ENCODE measurements at places on chromosomes 4 and X. TPM values are rescaled to one million over a fixed set of nuclear protein-coding genes. Genes with fewer than 3 reads are reported as not detected.

CSAG2 gene
- total RNA-seq = not detected

DRP2 gene
- 0.05 TPM for total RNA-seq

ZNF280C gene
- 1.4 TPM for total RNA-seq

YIPF6 gene
- total RNA-seq = 34.5 TPM

CASP3 gene
- 11.3 TPM for total RNA-seq

SPANXB1 gene
- not detected for total RNA-seq

ARSD gene
- 4.6 TPM for total RNA-seq

KLB gene
- total RNA-seq = 0.12 TPM

CPZ gene
- total RNA-seq = 1.2 TPM

GTPBP6 gene
- total RNA-seq = 51.9 TPM

C4orf50 gene
- total RNA-seq = 0.02 TPM

STK32B gene
- total RNA-seq = 1.4 TPM

GPR173 gene
- 0.50 TPM for total RNA-seq

ERAS gene
- total RNA-seq = not detected

GRCh38 chr4:7171191-7171900, 21.0 kb upstream of the SORCS2 start:
- DNase-seq = no peak

DNA sequence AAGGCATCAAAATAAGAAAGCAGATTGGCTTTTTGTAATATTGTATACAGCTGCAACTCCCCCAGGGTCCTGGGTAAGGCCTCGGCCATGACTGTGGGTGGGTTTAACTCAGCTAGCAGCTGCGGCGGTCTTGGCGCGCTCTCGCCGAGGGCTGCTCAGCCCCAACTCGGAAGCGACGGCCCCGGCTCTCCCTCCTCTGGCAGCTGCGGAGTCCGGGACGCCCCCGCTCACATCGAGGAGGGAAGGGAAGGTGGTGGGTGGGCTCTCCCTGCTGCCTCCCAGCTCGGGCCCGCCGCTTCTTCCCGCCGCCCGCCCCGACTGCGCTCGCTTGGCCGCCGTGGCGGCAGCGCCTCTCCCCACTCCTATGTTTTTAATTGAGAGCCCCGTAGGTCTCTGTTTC, 51.2 kb downstream of the GPR50 start:
- DNase-seq = no peak

GRCh38 chr4:47654972-47655693, 170.1 kb downstream of the ATP10D start:
- DNase-seq = no peak

DNA sequence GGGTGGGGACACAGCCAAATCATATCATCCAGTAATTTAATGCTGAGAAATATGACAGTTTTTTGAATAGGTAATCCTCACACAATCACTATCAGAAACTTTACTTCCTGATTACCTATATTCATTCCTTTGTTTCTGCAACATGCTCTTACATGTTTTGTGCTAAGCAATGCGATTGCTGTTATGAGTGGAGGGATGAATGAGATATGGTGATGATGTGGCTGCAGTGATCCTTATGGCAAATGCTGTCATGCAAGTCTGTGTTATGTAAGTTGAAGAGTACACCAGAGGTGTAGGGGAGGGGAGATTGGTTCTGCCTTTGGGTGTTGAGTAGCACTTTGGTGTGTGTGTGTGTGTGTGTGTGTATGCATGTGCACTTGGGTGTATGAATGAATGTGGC, 14.6 kb downstream of the HERC3 start:
- no peak for DNase-seq

DNA sequence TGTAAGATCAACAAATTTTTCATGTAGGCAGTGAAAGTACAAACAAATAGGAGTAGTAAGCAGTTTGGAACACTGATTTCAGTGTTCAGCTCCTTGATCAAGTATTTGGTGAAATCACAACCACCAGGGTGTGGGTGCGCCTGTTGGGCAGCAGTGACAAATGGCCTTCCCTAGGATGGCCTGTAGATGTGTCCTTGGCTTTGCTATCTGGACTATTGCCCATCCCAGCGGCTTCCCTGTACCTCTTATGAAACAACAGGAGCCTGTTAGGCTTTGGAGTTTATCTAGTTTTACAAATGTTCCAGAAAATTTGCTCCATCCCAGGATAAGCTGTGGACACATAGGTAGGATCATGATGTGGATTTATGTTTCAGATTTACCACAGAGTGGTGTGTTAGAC, 216.8 kb upstream of the FAT1 start:
- DNase-seq = no peak

- no peak for DNase-seq
Observed at GRCh38 chrX:150621652-150622051, 53.2 kb downstream of the MTM1 start.

DNA sequence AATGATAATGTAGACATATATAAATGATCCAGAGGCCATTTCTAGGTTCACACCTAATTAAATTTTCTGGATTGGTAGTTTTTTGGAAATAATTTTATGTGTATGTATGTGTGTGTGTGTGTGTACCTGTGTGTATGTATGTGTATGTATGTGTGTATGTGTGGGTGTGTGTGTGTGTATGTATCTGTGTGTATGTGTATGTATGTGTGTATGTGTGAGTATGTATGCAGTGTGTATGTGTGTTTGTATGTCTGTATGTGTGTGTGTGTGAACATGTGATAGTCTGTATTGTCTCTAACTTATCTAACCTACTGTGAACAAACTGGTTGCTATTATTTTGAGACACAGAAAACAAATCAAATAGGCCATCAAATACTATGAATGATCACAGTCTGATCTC, 152.6 kb downstream of the COL25A1 start:
- DNase-seq = no peak

- no peak for DNase-seq
Observed at GRCh38 chr4:47639531-47639930, 154.5 kb downstream of the ATP10D start.

- no peak for DNase-seq
Observed at GRCh38 chrX:38055170-38055847, 49.0 kb downstream of the SYTL5 start.

GRCh38 chrX:129445436-129445835, 77.9 kb downstream of the SMARCA1 start:
- DNase-seq = no peak

DNA sequence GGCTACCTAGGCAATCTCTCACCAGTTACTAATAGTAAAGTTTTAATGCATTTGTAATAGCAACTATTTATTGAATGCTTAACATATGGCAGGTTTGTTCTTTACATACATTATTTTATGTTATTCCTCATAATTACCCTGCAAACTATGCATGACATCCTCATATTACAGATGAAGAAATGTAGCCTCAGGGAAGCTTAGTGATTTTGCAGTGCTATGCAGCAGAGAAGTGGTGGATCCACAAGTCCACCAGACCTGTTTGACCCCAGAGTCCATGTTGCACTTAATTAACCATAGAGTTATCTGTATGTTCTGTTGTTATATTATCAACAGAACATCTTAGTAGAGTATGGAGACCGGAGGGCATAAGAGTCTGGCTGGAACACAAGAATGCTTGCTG, 78.7 kb downstream of the TRPC5 start:
- no peak for DNase-seq

GRCh38 chrX:74890676-74891430, 34.4 kb downstream of the NEXMIF start:
- DNase-seq = no peak

DNA sequence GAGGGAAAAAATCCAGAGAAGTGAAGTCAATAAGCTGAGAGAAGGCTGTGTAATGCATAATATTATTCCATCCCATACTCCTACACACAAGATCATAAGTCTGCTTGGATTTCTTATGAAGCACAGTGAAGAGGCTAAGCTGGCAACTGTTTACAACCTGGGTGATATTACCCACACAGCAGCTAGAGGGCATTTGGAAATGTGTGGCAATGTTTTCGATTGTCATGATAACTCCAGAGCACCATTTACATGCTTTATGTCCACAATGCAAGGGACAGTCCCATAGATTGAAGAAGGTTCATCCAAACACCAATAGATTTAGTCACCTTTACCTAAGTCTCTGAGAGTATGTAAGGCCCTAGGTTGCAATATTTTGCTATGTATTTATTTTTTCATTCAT, 412.2 kb downstream of the PPP3CA start:
- no peak for DNase-seq

DNA sequence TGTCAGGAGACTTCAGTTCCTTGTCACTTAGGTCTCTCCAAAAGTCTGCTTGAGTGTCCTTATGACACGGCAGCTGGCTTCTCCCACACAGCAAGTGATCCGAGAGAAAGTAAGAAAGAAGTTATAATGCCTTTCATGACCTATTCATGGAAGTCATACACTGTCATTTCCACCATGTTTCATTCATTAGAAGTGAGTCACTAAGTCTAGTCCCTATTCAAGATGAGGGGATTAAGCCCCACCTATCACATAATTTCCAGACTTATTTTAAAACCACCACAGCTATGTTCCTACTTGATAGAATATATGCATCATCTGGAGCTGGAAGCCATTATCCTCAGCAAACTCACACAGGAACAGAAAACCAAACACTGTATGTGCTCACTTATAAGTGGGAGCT, 25.2 kb upstream of the COL25A1 start:
- DNase-seq = no peak

- peak; percentile 46 for DNase-seq
Observed at GRCh38 chrX:119427024-119427794, 28.1 kb downstream of the SLC25A43 start.

- no peak for DNase-seq
Observed at GRCh38 chr4:115580901-115581300, 467.5 kb upstream of the NDST4 start.

- no peak for DNase-seq
Observed at GRCh38 chr4:107710493-107711459, 9.3 kb downstream of the PAPSS1 start.

DNA sequence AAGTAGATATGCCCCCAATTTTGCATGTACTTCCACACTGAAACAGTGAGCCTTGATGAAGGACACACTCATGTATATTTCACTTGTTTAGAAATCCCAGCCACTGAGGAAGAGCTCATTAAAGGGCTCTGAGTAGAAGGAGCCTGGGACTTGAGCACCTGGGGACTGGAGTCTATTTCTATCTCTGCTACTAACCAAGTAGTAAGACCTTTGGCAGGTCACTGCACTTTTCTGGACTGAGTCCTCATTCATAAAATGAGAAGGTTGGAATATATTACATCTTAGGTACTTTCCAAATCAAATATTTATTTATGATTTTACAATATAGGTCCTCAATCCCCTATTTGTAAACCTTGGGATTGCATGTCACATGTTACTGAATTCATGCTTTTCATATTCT, 78.2 kb upstream of the C4orf54 start:
- DNase-seq = no peak

GRCh38 chrX:3426552-3426951, 80.1 kb upstream of the MXRA5 start:
- no peak for DNase-seq

DNA sequence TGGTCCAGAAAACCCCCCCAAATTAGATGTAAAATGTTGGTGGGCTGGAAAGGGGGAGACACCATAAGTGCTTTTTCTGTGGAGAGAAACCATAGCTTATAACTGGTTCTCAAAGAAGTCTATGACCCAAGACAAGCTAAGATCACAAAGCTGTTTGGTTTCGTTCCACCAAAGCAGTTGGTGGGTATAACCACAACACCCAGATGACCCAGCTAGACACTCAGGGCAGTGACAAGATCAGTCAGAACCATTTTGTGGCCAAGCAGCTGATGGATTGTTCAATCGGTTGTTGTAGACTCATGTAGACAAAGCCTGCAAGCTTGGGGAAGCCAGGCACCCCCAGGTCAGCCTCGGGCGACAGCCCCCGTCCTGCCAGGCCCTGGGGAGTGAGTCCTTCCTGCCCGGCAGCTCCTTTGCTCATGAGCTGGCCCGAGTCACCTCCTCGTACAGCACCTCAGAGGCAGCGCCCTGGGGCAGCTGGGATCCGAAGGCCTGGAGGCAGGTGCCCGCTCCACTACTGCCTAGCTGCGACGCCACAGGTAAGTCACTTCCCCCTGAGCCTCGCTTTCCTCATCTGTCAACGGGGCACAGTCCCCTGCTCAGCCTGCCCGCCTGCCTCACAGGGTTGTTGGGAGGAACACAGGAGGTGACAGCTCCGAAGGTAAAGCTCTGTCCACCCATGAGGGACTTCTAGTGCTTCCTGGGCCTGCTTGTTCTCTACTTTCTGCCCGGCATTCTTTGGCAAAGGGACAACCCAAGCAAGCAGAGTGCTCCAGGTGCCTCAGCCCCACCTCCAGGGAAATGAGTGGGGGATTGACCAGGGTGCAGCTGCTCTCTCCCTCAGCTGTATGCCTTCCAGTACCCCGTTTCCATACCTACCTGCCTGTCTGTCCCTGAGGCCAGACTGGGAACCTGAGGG, 65.2 kb upstream of the MTM1 start:
- DNase-seq = no peak

DNA sequence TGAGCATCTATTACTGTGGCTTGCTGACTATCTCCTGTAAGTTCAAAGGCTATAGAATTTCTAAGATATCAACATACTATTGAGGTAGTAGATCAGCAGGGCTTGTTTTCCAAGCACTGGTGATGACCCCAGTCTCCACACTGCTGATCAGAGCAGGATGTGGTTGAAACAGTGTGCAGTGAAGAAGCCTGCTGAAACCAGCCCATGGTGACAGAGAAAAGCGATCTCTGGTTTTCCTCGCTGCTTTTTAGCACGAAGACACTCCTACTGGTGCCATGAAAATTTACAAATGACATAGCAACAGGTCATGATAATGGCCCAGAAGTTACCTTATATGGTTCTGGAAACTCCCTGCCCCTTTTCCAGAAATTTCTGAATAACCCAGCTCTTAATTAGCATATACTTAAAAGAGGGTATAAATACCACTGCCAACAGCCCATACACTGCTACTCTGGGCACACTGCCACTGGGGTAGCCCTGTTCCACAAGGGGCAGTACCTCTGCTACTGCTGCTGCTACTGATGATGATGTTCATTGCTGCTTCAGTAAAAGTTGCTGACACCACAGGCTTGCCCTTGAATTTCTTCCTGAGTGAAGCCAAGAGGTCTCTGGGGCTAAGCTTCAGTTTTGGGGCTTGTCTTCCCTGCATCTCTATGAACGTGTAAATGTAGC, 1689.5 kb upstream of the PCDH10 start:
- no peak for DNase-seq

- DNase-seq = peak; percentile 38
Observed at GRCh38 chr4:162408309-162408708, 244.5 kb upstream of the FSTL5 start.

GRCh38 chr4:112234952-112235609, 3.5 kb downstream of the AP1AR start:
- DNase-seq = no peak

- no peak for DNase-seq
Observed at GRCh38 chr4:185734214-185734613, 77.8 kb downstream of the SORBS2 start.

GRCh38 chr4:110516106-110516922, 40.4 kb downstream of the ENPEP start:
- DNase-seq = peak; percentile 50

GRCh38 chr4:139374251-139374650, 72.0 kb upstream of the NDUFC1 start:
- DNase-seq = no peak

GRCh38 chrX:139120760-139121159, 409.2 kb upstream of the FGF13 start:
- DNase-seq = no peak

DNA sequence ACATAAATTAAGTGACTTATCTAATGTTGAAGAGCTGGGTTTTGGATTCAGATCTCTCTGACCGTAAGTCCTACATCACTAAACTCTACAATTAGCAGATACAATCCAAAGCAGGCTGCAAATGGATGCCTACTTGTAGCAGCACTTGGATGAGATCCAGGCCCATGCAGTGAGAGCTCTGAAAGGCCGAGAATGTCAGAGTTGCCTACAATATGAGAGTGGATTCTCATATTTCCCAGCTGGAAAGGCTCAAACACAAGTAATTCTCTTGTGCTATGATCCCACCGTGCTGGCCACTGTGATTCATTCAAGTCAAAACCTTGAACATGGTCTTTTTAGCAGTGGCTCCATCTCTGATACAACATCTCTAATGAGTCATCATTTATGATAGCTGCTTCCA, 125.4 kb upstream of the CHRDL1 start:
- DNase-seq = no peak

Measured in left ventricle myocardium superior (tissue), 1 donor.